Thyroid gland (tissue), 4 donors: ENCODE measurements at places on chromosomes 13 and 19. TPM values are rescaled to one million over a fixed set of nuclear protein-coding genes. Genes with fewer than 3 reads are reported as not detected.

DNA sequence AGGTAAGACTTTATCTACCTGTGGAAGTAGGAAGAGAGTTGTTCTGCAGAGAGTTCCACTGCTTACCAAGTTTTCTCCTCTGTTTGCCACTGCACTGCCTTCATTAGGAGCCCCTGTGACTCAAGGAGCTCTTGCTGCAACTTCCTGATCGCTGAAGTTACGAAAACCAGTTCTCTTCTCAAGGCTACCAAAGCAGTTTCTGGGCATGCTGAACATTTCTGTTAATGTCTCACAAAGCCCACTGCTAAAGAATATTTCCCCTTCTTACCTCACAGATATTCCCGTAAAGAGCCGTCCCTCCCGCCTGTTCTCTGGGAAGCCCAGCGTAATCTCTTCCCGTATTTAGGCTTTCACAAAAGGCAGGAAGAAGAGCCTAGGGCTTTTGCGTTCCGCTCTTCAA lies 82.6 kb upstream of the OXGR1 start:
- H3K36me3 ChIP-seq, result no peaks in the 10 kb centered on the region
- H3K4me3 ChIP-seq, result no peak overlapping the region
- H3K27ac ChIP-seq, result no peak overlapping the region
- H3K4me1 ChIP-seq, result no peaks in the 10 kb centered on the region
- no peaks in the 10 kb centered on the region for H3K27me3 ChIP-seq

GRCh38 chr19:47377208-47377701 lies 28.1 kb downstream of the DHX34 start:
- peaks cover 67% of the 10 kb centered on the region for H3K36me3 ChIP-seq
- no peaks in the 10 kb centered on the region for H3K4me1 ChIP-seq
- no peaks in the 10 kb centered on the region for H3K27me3 ChIP-seq
- H3K4me3 ChIP-seq, result no peak overlapping the region
- no peak overlapping the region for H3K27ac ChIP-seq
- DNase-seq, result peak; percentile 17

DNA sequence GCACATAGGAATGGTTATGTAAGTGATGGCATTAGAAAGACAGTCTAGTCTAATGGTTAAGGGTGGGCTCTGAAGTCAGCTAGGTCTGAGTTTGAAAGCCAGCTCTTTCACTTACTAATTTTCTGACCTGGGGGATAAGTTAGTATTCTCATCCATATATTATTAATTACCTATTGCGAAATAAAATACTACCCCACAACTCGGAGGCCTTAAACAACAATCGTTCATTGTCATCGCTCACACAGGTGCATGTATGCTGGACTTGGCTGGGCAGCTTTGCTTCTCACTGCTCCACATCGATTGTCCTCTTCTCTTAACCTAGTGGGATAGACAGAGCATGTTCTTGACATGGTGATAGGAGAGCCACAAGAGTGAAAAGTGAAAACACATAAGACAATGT lies 54.7 kb downstream of the TNFSF11 start:
- no peak overlapping the region for H3K4me3 ChIP-seq
- DNase-seq, result no peak
- no peaks in the 10 kb centered on the region for H3K27me3 ChIP-seq
- H3K27ac ChIP-seq, result no peak overlapping the region
- no peaks in the 10 kb centered on the region for H3K4me1 ChIP-seq

KLHL1 gene
- total RNA-seq, result not detected

DNA sequence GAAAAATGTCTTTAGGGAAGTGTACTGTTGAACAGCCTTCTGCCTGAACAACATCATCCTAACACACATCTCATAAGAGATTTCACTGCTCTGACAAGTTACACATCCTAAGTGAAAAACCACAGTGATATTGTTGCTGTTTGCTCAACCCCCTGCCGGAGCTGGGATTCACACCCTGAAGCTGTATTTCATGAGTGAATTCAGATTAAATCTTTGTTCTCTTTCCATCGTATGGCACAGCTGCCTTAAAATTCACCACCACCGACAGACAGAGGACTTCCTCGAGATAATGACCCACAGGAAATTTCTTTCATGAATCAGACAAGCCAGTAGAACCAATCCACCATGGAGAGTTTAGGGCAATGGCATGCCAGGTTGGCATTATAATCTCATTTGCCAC lies 280.8 kb downstream of the DCT start:
- no peaks in the 10 kb centered on the region for H3K4me1 ChIP-seq
- DNase-seq, result no peak
- H3K4me3 ChIP-seq, result no peak overlapping the region
- no peaks in the 10 kb centered on the region for H3K36me3 ChIP-seq
- H3K27me3 ChIP-seq, result no peaks in the 10 kb centered on the region

- no peaks in the 10 kb centered on the region for H3K36me3 ChIP-seq
- H3K4me1 ChIP-seq, result peaks cover 6% of the 10 kb centered on the region
- no peak overlapping the region for H3K4me3 ChIP-seq
- H3K27ac ChIP-seq, result no peak overlapping the region
- no peak for DNase-seq
- H3K27me3 ChIP-seq, result no peaks in the 10 kb centered on the region
Measured at GRCh38 chr13:96817336-96817941, 176.8 kb downstream of the OXGR1 start.

CCL25 gene
- total RNA-seq, result not detected

- no peak for DNase-seq
- no peak overlapping the region for H3K4me3 ChIP-seq
- H3K36me3 ChIP-seq, result no peaks in the 10 kb centered on the region
- no peaks in the 10 kb centered on the region for H3K27me3 ChIP-seq
Measured at GRCh38 chr19:27779954-27780353, 1433.0 kb downstream of the UQCRFS1 start.

GRCh38 chr19:49109051-49109450 lies 5.1 kb upstream of the LIN7B start:
- no peak for DNase-seq
- H3K27ac ChIP-seq, result no peak overlapping the region
- H3K36me3 ChIP-seq, result peaks cover 40% of the 10 kb centered on the region
- H3K4me1 ChIP-seq, result peaks cover 6% of the 10 kb centered on the region
- H3K27me3 ChIP-seq, result no peaks in the 10 kb centered on the region

DNA sequence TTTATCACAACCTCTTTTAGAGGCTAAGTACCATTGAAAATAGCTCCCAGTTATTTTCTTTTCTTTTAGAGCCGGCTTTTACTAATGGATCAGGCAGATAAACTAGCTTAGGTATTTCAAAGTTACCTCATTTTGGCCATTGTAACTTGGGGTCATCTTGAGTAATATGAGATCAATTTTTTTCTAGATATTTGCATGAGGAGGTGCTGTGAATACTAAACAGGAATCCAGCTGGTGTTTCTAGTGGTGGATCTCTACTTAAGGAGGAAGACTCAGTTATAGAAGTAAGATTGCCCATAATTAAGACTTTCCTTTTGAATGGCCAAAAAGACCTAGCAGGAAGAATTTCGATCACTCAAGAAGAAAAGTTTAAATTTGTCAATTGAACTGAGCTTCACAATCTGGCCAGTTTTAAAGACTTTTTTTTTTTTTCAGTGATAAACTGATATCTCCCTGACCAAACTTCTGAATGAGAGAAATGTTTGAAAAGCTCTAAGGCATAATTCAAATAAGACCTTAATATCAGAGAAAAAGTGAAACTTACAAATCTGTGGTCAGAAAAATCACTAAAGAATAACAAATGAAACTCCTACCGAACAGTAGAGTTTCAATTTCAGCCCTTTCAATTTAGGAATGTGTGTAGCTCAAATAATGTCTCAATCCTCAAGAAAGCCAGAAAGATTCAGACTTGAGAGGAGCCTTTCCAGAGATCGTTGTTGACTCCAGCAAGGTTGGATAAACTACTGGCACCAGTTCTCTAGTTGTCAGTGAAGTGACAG lies 11.6 kb upstream of the NAA16 start:
- H3K4me1 ChIP-seq, result peaks cover 4% of the 10 kb centered on the region
- H3K36me3 ChIP-seq, result no peaks in the 10 kb centered on the region
- H3K27me3 ChIP-seq, result no peaks in the 10 kb centered on the region
- no peak overlapping the region for H3K4me3 ChIP-seq

DNA sequence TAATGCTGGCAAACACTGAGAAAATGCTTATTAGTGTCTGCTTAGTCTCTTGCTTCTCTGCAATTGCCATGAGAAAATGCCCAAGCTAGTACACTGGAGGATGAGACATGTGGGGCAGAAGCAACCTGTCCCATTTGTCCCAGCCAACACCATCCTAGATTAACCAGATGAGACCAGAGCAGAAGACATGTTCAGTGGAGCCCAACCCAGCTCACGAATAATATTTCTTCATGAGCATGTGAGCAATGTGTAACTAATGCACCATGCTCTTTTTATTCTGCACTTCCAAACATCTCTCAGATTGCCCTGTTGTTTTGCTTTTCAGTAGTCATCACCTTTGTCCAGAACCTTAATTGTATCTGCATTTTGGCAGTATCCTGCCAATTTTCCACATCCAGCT lies 21.4 kb downstream of the KL start:
- no peak overlapping the region for H3K4me3 ChIP-seq
- H3K4me1 ChIP-seq, result no peaks in the 10 kb centered on the region
- no peaks in the 10 kb centered on the region for H3K27me3 ChIP-seq

DNA sequence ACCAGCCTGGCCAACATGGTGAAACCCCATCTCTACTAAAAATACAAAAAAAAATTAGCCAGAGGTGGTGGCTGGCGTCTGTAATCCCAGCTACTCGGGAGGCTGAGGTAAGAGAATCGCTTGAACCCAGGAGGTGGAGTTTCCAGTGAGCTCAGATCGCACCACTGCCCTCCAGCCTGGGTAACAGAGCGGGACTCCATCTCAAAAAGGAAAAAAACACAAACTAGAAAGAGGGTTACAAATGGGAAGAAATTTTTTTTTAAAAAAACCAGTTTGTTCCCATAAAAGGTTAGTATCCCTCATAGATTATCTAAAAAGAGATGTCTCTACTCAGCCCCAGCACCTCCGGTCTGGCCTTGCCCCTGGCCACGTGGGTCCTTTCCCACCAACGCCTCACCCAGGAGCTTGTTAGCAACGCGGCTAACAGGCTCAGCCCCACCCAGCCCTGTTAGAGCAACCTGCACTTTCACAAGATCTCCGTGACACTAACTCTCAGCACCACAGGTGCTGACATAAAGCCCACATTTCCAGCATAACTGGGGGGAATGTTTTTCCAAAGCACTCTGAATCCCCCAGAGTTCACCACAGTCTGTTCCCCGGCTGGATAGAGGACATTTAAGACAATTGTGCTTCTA lies 4.3 kb downstream of the DMKN start:
- peaks cover 28% of the 10 kb centered on the region for H3K4me1 ChIP-seq
- peak; percentile 86 for DNase-seq
- H3K4me3 ChIP-seq, result peak overlapping the region; percentile 37
- H3K27me3 ChIP-seq, result no peaks in the 10 kb centered on the region
- peak overlapping the region; percentile 79 for H3K27ac ChIP-seq
- no peaks in the 10 kb centered on the region for H3K36me3 ChIP-seq

DNA sequence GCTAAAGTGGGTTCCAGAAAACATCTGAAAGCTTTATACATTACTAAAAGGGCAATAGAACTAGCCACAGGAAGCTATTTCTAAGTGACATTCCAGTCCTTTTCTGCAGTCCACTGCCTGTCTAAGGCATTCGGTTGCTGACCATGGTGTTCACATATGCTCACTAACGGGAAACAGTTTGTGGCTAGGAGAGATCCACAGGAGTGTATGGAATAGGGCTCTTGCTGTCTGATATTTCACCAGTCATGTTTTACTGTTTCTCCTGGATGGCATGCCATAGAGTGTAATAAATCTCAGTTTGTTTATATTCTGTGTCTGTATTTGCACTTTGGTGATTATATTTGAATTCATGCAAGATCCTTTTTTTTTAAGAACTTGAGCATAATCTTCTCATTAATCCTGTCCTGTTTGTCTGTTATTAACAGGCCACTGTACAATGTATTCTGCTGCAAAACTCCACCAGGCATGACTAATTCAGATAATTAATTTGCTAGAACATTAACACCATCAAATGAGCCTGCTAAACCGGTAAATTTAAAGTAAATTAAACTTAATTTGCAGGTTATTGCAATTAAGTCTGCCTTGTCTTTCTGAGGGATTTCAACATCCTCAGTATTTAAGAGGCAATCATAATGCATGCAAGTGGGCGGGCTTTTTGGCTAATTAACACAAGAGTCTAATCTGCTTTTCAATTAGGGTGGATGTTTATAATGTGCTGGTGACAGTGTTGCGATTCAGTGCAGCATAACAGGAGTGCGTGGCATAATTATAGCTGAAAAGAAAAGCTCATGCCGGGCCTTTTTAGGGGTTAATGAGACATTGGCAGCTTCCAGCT lies 201.3 kb downstream of the POU4F1 start:
- no peaks in the 10 kb centered on the region for H3K36me3 ChIP-seq
- H3K27me3 ChIP-seq, result no peaks in the 10 kb centered on the region
- H3K4me1 ChIP-seq, result no peaks in the 10 kb centered on the region
- no peak overlapping the region for H3K4me3 ChIP-seq
- DNase-seq, result no peak

DNA sequence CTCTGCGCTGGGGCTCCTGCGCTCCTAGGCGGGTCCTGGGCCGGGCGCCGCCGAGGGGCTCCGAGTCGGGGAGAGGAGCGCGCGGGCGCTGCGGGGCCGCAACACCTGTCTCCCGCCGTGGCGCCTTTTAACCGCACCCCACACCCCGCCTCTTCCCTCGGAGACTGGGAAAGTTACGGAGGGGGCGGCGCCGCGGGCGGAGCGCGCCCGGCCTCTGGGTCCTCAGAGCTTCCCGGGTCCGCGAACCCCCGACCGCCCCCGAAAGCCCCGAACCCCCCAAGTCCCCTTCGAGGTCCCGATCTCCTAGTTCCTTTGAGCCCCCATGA lies at the start of gene GJB2:
GJB2 (minus strand) TSS at position 103 of the 326 bp plus-strand sequence. CDS start 3,357 bp downstream, outside the sequence.
- peak; percentile 31 for DNase-seq
- no peaks in the 10 kb centered on the region for H3K27me3 ChIP-seq
- H3K4me1 ChIP-seq, result peaks cover 22% of the 10 kb centered on the region
- no peaks in the 10 kb centered on the region for H3K36me3 ChIP-seq
- H3K4me3 ChIP-seq, result peak within 1 kb of the TSS; percentile 90

FREM2 gene
- total RNA-seq, result 37.9 TPM

DNA sequence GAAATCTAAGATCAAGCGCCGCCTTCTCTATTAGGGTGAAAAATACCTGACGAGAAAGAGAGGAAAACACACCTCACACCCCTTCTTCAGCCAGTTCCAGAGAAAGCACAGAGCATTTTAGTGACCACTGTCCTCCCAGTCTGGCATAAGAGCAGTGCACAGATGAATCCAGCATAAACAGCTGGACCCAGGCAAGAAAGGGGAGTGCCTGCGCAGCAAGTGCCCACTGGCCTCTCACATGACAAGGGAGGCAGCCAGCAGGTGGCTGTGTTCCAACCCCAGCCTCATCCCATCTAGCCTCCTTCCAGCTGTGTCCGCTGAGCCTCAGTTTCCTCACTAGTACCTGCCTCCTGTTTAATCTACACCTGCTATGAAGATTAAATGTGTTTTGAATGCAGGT lies 8.0 kb downstream of the MED26 start:
- H3K27ac ChIP-seq, result no peak overlapping the region
- H3K36me3 ChIP-seq, result no peaks in the 10 kb centered on the region
- H3K4me3 ChIP-seq, result no peak overlapping the region
